ENCODE measurements at places on chromosomes 5 and 9. TPM values are rescaled to one million over a fixed set of nuclear protein-coding genes. Genes with fewer than 3 reads are reported as not detected.
A peak's percentile ranks its signal among the peaks of the same experiment; 100 is the strongest.

- no peak for DNase-seq
Measured at GRCh38 chr5:112485934-112486355, 66.9 kb upstream of the EPB41L4A start.

DNA sequence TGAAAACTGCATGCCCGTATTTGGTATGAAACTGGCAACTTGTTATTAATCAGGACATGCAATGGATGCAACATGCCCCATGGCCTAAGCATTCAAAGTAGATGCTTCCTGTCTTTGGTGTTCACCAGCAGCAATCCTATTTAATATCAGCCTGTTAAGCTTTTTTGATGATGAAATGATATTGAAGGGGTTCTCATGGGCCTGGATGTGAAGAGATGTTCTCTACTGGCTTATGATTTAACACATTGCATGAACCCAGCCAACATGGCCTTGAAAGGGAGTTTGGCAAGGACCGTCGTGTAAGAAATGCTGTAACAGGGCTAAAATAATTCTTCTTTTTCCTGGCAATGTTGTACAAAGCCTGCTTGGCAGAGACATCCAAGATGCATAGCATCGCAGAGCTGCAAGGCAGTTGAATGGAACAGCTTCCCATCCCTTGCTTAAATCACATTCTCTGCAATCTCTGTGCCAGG, 111.2 kb downstream of the SMARCA2 start:
- no peak for DNase-seq

GRCh38 chr5:72248410-72248981, 71.5 kb downstream of the MRPS27 start:
- DNase-seq: peak; percentile 19

DNA sequence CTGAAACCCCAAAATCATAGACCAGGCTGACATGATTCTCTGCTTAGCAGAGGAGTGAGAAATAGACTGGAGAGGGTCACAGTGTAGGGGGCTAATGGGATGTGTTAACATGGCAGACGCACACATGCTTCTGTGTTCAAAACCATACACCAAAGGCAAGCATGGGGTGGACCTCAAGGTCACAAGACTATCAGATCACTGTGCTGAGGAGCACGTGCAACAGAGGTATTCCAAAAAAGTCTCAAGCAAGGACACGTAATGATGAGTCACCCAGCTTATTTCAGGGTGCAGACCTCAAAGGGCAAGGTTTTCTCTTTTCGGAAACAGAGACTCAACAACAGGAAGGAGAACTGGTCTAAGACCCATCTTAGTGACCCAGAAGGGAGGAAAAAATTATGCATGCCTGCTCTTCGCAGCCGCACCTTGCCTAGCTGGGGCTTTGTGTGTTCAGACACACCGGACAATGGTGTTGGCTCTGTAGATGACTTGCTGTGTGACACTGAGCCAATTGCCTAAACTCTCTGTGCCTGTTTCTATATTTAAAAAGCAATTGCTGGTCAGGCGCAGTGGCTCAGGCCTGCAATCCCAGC, 20.3 kb downstream of the WHRN start:
- DNase-seq: no peak

DNA sequence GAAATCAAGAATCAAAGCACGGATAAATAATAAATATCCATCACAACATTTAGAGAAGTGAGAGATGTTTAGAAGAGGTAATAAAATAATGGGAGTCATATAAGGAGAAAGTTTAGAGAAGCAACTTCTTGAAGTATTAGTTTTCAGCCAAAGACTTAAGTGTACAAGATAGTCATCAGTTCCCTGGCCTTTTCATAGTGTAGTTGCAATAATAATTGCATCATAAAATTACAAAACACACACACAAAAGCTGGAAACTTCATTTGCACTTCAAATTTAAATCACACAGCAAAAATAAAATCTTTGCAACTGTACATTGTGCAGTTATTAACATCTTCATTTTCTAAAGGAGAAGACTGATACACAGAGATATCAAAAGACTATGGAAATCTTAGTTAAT, 319.1 kb upstream of the RGMB start:
- no peak for DNase-seq

GRCh38 chr9:93436218-93436617, 15.3 kb upstream of the FAM120A start:
- DNase-seq: no peak

- DNase-seq: peak; percentile 35
Measured at GRCh38 chr9:133784731-133785561, 46.8 kb upstream of the SARDH start.

DNA sequence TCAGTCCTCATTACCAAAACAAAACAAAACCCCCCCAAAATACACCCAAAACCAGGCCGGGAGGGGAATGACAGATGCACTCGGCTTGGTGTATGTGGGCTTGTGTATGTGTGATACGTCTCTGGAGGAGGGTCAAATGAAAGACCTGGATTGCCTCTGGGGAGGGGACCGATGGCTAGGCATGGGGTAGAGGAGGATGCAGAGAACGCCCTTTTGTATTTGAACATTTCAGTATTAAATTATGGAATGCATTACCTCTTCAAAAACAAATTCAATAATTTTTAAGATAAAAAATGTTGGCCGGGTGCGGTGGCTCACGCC, 61.4 kb downstream of the LMX1B start:
- no peak for DNase-seq

GRCh38 chr5:53323511-53323910, 156.9 kb upstream of the FST start:
- no peak for DNase-seq

DNA sequence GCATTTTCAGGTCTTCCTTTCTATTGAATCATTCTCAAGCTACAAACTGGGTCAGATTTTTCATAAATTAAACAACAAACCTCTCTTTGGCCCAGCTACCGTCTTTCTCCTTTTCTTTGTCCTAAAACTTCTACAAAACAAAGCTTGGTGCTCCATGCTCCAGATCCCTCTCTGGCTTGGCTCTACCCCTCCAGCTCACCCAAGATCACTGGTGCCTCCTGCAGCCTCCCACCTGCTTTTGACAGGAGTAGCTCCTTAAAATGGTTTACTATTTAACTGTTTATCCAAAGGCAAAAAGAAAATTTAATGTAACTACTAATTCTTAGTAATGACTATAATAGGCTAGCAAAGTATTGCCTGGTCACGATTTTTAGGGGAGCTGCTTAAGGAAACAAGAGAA, 10.7 kb upstream of the SERINC5 start:
- DNase-seq: no peak

- no peak for DNase-seq
Measured at GRCh38 chr9:72065076-72065475, 4.7 kb upstream of the C9orf57 start.

The OCLN gene
- total RNA-seq: 0.21 TPM

The OTP gene
- not detected for total RNA-seq

The ADGRD2 gene
- total RNA-seq: not detected

The ZDHHC12 gene
- 5.4 TPM for total RNA-seq

All from psoas muscle (tissue), 8 donors.